ENCODE measurements at places on chromosomes 5 and 9.

DNA sequence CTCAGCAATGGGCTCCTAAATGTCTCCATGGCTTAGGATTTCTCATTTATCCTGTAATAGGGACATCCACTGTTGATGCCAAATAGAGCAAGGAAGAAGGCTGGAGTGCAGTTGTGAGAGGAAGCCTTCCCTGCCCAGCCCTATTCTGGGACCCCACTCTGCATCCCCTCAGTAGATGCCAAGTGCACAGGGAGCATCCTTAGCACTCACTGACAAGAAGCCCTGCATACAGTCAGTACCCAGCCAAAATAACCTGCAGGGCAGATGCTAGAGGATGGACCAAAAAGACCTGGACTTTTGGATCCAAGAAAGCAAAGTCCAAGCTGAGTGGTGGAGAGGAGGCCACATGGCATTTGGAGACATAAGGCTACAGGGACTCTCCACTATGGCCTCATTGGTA, 113.5 kb upstream of the SPOCK1 start:
- DNase-seq = no peak

- DNase-seq = no peak
Measured at GRCh38 chr5:97133101-97133500, 9.3 kb downstream of the LIX1 start.

DNA sequence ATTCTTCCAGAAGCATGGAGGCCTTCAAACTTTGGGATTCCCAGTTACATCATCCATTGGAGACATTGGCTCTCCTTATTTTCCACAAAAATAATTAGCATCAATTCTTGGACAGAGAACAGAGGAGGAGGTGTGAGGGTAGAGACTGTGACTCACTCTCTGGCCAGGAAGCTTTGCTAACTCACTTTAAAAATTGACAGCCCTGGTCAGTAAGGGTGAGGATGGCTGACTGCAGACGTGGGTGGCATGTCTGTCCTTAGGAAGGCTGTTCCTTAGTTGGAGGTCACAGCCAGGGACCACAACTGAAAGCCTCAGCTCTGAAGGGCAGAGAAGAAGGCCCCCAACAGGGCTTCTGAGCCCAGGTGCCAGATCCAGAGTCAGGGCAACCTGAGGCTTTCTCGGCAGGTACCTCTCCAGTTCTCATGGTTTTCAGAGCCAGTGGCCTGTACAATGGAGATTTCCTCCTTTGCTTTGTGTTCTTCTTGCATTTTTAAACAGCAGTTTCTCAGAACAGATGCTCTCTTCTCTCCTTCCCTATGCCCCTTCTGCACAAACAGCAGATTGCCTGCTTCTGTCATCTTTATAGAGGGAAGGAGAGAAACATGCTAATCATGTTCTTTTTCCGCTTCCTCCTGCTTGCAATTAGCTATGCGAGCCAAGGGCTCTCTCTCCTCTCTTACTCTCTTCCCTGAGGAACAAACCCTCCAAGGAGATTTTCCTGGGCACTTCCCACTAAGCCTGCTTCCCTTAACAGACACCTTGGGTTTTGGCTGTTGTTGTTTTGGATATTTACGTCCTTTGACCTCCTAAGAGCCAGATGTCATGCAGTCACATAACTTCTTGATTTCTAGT, 92.5 kb upstream of the ZNF366 start:
- no peak for DNase-seq

- DNase-seq = no peak
Measured at GRCh38 chr5:32482193-32482592, 37.7 kb upstream of the ZFR start.

- peak; percentile 54 for DNase-seq
Measured at GRCh38 chr5:151912360-151912759, 12.3 kb downstream of the GLRA1 start.

GRCh38 chr5:74272831-74273451, 367.6 kb downstream of the ENC1 start:
- no peak for DNase-seq

DNA sequence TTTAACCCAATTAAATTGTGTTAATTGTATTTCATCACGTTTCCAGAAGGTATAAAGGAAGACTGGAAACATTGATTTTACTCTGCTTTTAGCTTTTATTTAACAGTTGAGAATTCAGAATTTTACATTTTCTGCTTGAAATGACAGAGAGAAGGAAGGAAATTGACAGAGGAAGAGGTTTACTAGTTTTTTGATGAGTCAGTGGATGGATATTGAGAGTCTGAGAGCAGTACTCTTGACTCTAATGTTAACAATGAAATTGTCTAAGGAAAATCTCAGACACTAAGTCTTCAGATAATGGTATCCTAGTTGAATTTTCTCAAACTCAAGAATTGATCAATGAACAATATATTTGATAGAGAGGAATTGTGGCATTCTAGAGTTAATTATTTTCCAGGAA, 60.6 kb downstream of the IPO11 start:
- DNase-seq = no peak

Measured in right cardiac atrium (tissue), 5 donors.